Left cardiac atrium (tissue), 4 donors: ENCODE measurements at places on chromosomes 4 and X. TPM values are rescaled to one million over a fixed set of nuclear protein-coding genes. Genes with fewer than 3 reads are reported as not detected.

- DNase-seq = no peak
These were observed 108.1 kb downstream of the MGST2 start for GRCh38 chr4:139773560-139774318.

DNA sequence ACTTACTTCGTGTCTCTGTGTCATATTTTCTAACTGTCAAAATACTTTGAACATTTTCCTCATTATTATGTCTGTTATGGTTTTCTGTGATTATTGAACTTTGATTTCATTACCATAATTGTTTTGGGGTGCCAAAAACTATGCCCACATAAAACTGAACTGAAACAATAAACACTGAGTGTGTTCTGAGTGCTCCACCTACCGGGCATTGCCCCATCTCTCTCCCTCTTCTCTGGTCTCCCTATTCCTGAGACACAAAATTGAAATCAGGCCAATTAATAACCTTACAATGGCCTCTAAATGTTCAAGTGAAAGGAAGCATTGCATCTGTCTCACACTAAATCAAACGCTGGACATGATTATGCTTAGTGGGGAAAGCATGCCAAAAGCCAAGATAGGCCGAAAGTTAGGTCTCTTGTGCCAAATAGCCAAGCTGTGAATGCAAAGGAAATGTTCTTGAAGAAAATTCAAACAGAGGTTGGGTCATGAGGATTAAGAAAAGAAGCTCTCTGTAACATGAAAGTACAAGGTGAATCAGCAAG lies 972.3 kb downstream of the PCDH7 start:
- DNase-seq = no peak

DNA sequence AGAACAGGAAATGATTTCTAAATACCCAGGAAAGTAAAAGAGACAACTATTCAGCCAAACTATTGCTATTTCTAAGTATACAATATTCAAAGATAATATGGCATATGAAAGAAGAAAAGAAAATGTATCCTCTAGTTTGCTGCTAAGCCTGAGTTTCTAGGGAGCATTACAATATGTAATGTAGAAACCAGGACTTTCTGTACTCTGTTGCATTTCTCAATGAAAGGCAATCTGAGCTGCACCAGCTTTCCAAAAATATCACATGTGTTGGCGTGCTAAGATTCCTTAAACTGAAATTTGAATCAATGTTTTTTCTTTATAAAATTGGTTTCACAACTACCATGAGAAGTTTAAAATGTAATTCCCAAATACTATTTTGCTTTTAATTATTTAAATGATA lies 129.6 kb downstream of the ANK2 start:
- no peak for DNase-seq

- DNase-seq = no peak
These were observed 83.6 kb upstream of the CAMK2D start for GRCh38 chr4:113845138-113845537.

GRCh38 chr4:41512596-41512995 lies 25.4 kb upstream of the LIMCH1 start:
- no peak for DNase-seq

GRCh38 chr4:77022560-77023179 lies 53.1 kb downstream of the CCNI start:
- DNase-seq = no peak

DNA sequence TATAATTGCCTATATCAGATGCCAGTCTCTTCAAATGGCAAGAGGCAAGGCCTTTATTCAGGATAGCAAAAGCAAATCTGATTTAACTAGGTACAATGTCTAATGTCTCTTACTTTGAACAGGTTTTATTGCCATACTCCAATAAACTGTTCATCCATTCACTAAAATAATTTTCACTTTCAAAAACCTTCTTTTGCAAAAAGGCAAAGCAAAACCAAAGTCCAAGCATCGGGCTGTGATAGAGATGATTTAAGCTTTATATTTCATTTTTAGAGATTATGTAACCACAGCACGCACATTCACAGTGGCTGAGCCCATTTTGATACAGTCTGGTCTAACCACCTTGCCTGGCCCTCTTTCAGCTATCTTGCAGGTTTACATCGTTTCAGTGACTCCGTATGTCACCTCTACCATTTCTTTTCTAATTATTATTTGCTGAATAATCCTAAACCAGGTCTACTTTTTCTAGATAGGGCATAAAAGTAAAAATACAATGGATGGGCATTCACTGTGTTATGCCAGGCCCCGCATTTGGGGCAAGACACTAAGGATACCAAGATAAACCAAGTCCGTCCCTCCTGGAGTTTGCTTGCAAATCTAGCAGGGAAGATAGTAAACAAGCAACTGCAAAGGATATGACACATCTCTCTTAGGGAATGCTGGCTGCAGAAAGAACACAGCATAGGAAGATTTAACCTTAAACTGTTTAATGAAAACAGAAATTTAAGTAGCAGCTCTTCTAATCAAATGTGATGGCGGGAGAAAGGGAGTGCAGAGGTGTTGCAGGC lies 1.8 kb downstream of the CASP3 start:
- no peak for DNase-seq

- DNase-seq = no peak
These were observed 4.9 kb upstream of the TMEM33 start for GRCh38 chr4:41930139-41930831.

- DNase-seq = no peak
These were observed 34.1 kb upstream of the MXD4 start for GRCh38 chr4:2295900-2296442.

DNA sequence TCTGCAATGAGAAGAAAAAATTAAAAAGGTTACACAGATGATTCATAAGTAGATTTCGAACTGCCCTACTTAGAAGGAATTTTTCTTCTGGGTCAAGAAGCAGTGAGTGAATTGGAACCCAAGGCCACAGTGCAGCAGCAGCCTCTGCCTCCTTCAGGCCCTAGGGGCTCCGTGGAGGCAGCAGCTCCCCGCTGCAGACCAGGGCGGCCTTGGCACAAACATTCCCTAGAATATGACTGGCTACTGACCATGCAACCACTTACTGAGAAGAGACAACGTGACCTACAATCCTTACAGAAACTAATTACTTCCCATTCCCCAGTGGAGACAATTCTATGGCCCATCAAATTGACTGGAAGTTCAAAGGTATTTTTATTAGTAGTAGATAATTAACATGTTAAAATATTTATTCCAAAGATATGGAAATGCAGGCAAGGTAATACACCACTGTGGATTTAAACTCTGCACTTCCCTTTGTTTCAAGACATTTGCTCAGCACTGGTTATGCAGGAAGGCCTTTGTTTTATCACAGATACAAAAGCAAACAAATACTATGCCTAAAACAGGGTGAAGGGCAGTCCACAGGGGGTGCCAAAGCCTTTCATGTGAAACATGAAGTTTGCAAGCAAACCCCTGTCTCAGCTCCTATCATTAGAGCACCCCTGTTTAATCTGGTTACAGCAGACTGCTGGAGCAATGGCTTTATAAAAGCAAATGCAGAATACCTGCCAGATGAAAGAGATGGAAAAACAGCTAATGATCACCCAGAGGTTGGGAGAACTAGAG lies 59.2 kb downstream of the PCDH19 start:
- no peak for DNase-seq

DNA sequence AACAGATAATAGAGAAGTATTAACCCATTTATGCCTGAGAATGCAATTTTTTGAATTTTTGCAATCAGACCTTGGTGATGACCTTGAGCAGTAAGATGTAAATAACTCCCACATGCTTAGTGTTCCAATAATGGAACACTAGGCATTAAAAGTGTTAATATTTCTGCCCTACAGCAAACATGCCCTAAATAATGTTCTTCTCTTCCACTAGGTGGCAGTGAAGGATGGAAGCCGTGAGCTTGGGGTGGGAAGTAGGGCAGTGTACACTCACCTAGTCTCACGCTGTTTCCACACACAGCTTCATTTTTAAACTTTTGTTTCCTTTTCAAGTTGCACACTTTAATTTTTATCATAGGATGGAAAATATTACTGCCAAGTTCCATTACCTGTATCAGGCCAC lies 613.1 kb upstream of the HS3ST1 start:
- no peak for DNase-seq

DNA sequence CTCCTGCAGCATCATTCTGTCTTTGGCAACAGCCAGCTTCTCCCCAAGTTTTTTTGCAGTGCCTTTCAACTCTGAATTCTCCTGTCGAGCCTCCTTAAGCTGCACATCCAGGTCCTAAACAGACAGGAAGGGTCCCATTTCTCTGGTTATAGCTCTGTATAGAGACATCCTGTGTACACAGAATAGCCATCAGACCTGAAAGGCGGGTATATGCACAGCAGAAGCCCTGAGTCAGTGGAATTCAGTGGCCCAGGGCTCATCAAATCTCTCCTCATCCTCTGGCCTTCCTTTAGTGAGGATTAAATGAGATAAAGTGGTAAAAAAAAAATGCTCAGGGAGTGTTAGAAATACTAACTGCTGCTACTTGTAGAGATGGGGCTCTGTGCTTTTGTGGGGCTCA lies 73.8 kb downstream of the FAM184B start:
- DNase-seq = no peak

DNA sequence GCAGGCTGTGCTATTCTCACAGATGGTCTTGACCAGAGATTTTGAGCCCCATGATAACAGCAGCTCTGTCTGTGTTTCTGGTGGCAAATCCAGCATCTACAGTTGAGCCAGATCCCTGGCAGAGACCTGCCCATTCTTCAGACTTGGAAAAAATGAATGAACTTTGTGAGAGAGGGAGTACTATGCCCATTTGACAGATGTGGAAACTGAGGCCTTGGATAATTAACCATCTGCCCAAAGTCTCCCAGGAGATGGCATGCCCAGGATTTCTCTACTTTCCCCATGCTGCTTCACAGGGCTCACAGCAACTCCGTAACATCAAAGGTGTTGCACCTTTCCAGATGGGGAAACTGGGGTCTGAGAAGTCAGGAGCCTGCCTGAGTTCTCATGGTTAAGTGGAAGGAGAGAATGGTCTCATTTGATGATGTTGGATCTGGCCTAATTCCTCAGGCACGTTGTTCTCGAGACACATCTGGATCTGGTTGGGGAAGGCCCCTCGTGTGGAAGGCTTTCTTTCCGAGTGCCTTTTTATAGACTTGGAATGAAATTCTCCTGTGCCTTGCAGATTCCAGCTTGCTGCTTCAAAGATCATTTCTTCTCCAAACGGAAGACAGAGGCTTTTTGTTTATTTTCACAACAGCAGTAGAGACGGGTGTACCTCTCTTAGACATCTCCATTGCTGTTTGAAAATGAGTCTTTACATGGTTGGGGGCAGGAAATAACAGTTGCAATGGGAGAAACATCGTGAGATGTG lies 73.3 kb upstream of the STX18 start:
- no peak for DNase-seq

GRCh38 chr4:183834252-183834651 lies 70.9 kb upstream of the STOX2 start:
- DNase-seq = no peak

DNA sequence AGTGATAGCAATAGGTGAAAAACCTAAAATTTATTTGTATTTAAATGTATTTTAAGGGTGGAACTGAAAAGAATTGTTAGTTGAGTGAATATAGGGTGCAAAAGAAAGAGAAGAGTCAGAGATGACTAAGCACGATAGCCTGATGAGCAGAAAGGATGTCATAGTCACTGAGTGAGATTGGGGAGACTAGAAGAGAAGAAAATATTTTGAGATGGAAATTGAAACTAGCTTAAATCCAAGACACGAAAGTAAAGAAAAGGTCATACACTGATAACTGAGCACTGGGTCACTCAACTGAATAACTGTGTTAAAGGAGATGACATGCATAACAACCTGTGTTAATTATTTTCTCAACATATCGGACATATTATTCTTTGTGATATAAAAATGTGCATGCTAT lies 55.5 kb downstream of the SPANXN4 start:
- no peak for DNase-seq

- DNase-seq = no peak
These were observed 44.7 kb upstream of the BEX4 start for GRCh38 chrX:103170216-103170615.

GRCh38 chrX:22689290-22689689 lies 310.5 kb upstream of the DDX53 start:
- no peak for DNase-seq

DNA sequence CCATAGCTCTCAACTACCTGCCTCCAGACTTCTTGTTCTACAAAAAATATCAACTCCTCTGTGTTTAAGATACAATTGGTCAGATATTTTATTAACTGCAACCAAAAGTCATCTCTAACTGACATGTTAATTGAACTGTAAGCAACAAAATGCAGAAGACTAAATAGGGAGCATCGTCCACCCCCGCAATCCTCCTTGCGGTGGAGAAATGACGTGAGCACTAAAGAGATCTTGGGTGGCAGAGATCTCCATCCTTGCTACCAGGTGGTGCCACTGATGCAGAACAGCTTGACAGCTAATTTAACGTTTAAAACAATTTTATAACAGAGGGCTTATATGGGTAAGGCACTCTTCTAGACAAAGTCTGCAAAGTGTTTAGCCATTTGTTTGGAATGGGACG lies 164.4 kb upstream of the FTHL17 start:
- no peak for DNase-seq

- no peak for DNase-seq
These were observed 750.5 kb upstream of the HTR2C start for GRCh38 chrX:113833096-113834055.

DNA sequence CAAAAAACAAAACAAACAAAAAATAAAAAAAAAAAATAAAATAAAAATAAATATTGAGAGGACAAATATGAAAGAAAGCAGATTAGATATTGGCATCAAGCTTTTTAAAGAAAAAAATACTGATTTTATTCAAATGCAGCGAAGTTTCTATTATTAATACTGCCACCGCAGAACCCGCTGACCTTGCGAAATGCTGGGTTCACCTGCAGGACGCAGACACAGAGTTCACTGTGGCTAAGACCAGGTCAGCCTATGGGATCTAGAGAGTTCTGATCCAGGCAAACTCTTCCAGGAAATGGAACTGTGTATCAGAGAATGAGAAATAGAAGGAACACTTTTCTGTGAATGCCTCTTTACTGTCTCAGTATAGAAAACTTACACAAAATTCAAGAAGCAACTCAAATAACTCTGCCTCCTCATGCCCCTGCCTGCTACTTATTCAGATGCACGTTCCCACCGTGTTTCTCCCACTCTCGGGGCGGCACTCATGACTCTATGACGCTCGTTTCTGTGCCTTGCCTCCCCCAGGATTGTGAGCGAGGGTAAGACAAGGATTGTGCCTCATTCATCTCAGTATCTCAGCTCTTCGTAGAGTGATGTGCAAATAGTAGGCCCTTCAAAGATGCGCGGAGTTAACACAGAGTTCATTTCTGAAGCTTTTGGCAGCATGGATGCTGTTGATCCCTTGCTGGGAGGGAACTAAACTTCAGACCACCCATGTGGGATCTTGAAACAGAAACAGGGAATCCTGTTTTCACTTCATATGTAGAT lies 44.1 kb upstream of the TLR3 start:
- DNase-seq = no peak

- DNase-seq = no peak
These were observed 72.2 kb upstream of the PPP3CA start for GRCh38 chr4:101419336-101420135.

- no peak for DNase-seq
These were observed 20.5 kb upstream of the AFAP1 start for GRCh38 chr4:7960017-7960789.

Gene SLC16A2
- 9.1 TPM for total RNA-seq

Gene SPRY1
- 59.6 TPM for total RNA-seq

Gene AIMP1
- total RNA-seq = 40.7 TPM

Gene GPR82
- 0.53 TPM for total RNA-seq

Gene BGN
- 96.0 TPM for total RNA-seq

Gene AKAP14
- not detected for total RNA-seq

Gene SNX12
- total RNA-seq = 48.9 TPM

Gene GAGE13
- total RNA-seq = not detected

Gene SFRP2
- total RNA-seq = 3.3 TPM
